ENCODE measurements at places on chromosomes 13 and 19. TPM values are rescaled to one million over a fixed set of nuclear protein-coding genes. Genes with fewer than 3 reads are reported as not detected.

- no peak overlapping the region for H3K4me3 ChIP-seq
- no peaks in the 10 kb centered on the region for H3K4me1 ChIP-seq
- no peaks in the 10 kb centered on the region for H3K36me3 ChIP-seq
These were observed 1563.2 kb upstream of the MIR17HG start for GRCh38 chr13:89784161-89784809.

DNA sequence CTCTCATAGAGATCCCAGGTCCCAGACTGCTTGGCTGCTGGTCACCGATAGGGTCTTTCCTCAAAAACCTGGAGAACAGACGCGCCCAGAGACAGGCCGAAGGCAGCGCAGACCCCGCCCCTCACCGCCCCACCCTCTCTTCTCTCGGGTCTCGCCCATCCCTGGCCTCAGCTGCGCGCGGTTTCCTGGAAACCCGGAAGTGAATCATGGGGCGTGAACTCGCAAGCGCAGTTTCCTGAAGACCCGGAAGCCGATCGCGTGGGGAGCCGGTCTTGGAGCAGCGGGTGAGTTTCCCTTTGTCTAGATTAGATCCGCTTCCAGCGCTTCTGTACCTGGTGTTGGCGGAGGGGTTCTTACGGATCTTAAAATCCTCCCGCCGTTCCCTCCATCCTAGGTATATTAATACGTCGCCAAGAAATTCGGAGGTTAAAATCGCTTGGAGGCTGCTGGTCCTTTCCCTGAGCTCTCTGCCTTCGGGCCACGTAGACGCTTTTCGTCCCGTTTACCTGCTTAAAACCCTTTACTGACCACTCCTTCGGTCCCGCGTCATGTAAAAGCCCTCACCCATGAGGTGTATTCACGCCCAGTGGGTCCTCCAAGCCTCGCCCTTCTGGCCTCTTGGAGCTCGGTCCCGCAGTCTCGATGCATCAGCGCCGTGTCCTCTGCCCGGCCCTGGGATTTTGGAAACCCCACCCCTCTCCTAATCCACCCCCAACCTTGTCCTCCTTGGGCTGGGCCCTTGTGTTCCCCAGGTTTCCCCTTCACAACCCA is at the start of gene ZNF578:
TSS of gene ZNF578 (plus strand) at position 230 of the 771 bp plus-strand sequence. CDS start 48,293 bp downstream, outside the sequence.
- DNase-seq, result no peak
- H3K27me3 ChIP-seq, result no peaks in the 10 kb centered on the region
- H3K4me1 ChIP-seq, result no peaks in the 10 kb centered on the region
- no peak within 1 kb of the TSS for H3K4me3 ChIP-seq
- H3K27ac ChIP-seq, result no peak within 1 kb of the TSS

- H3K27ac ChIP-seq, result no peak overlapping the region
- DNase-seq, result no peak
- no peaks in the 10 kb centered on the region for H3K27me3 ChIP-seq
- H3K4me3 ChIP-seq, result no peak overlapping the region
These were observed 1695.7 kb upstream of the SPRY2 start for GRCh38 chr13:82036602-82037001.

DNA sequence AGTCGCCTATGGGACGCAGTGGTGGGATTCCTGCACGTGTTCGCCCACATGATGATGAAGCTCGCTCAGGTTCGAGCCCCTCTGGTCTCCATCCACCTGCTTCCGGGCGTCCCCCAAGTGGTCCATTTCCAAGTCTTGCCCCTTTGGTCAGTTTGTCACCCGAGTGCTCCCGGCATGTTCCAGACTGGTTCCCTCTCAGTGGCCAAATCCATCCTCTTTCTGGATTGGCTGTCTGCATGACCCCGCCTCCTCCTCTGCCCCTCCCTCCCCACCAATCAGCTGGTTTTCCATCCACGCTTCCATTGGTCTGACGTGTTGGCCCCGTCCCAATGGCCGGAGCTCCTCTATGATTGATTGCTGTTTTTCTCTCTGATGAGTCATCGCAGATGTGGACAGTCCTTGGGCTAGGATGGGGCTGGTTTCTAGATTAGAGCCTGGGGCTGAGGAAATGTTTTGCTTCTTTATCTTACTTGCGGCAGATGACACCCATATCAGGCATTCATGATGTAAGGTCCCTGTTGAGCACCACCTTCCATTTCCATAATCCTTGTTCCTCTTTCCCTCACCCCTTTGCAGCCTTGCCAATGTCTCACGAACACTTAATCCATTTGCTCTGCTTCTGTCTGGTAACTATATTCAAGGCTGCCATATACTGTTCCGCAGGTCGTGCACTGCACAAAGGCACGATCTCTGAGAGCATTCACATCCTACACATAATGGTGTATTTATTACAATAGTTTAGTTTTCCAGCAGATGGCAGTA is 73.8 kb downstream of the MAP4K1 start:
- H3K27me3 ChIP-seq, result no peaks in the 10 kb centered on the region
- peak; percentile 78 for DNase-seq
- H3K27ac ChIP-seq, result peak overlapping the region; percentile 13
- H3K4me1 ChIP-seq, result peaks cover 23% of the 10 kb centered on the region
- peak overlapping the region; percentile 34 for H3K4me3 ChIP-seq

DNA sequence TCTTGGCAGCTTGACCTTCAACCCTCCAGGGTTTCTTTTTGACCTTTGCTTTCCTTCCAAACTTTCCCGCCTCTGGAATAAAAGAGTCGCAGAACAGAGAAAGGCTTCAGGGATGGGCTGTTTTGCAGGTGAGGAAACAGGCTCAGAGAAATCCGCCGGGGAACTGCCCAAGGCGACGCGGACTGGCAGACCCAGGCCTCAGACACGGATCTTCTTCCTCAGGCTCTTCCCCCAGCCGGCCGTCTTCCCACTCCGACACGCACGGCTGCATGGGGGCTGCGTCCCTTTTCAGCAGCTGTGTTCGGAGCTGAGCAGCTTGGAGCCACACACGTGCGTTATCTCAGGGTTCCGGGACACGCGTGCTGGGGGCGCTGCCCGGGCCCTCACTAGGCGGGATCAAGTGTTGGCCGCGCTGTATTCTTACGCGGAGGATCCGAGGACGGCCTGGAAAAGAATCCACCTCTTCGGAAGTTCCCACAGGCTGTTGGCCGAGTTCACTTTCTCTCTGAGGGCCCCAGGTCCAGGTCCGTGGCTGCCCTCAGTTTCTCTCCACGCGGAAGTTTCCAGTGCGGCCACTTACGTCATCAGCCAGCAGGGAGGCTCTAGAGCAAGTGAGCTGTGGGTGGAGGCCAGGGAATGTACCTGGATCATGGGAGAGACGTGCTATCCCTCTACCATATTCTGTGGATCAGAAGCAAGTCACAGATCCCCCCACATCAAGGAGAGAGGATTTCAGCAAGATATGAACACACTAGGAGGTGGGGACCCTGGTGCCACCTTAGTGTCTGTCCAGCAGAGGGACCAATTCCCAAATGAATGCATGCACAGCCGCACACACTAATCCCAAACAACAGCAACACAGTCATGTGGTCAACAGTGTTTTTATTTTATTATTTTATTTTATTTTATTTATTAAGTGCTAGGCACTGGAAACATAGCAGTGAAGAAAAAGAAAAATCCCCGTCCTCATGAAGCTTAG is 100.4 kb downstream of the ING1 start:
- H3K27ac ChIP-seq, result no peak overlapping the region
- no peaks in the 10 kb centered on the region for H3K27me3 ChIP-seq
- H3K4me3 ChIP-seq, result no peak overlapping the region
- H3K36me3 ChIP-seq, result no peaks in the 10 kb centered on the region
- no peaks in the 10 kb centered on the region for H3K4me1 ChIP-seq

- no peak overlapping the region for H3K4me3 ChIP-seq
- H3K27ac ChIP-seq, result no peak overlapping the region
- no peak for DNase-seq
- peaks cover 5% of the 10 kb centered on the region for H3K36me3 ChIP-seq
- no peaks in the 10 kb centered on the region for H3K27me3 ChIP-seq
These were observed 4.9 kb upstream of the ESD start for GRCh38 chr13:46801858-46802257.

DNA sequence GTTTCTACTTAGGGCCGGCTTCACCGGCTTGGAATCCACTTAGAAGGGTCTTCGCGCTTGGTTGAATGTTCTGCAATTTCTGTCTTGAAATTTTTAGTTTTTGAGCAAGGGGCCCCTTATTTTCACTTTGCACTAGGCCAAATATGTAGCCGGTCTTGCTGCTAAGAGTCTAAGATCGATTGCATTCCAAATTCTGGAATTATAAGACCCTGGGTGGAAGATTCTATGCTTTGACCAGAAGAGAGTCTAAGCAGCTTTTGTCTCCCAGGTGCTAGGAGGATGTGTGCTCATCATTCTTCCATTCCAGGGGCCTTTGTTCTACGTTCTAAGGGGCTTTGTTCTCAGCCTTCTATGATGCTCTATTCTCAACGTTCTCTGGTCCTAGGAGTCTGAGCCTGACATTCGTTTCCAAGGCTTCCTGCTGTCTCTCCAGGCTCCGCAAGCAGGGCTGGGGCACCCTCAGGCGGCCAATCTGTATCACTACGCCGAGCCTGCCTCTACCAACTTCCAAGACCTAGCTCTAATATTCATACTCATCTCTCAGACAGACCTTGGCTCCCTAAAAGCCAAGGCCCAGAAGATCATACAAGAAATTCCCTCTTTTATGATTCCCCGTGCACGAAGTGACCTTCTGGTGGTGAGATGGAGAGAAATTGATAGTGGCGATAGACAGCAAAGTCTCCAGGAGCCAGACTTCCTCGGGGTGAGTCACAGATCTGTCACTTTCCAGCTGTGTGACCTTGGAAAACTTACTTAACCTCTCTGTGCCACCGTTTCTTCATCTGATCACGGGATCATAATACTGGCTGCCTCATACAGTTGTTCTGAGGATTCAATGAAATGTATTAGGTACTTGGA is 982 bp upstream of the DACT3 start:
- peaks cover 14% of the 10 kb centered on the region for H3K36me3 ChIP-seq
- H3K4me3 ChIP-seq, result peak overlapping the region; percentile 70
- H3K27me3 ChIP-seq, result peaks cover 64% of the 10 kb centered on the region
- peaks cover 9% of the 10 kb centered on the region for H3K4me1 ChIP-seq

GRCh38 chr13:89468081-89468480 is 1796.9 kb downstream of the SLITRK5 start:
- no peak overlapping the region for H3K27ac ChIP-seq
- H3K4me3 ChIP-seq, result no peak overlapping the region
- no peaks in the 10 kb centered on the region for H3K4me1 ChIP-seq

PSG1 gene
- not detected for total RNA-seq

GRCh38 chr13:82800391-82800790 is 1081.9 kb downstream of the SLITRK1 start:
- H3K4me3 ChIP-seq, result no peak overlapping the region
- no peak overlapping the region for H3K27ac ChIP-seq
- H3K36me3 ChIP-seq, result no peaks in the 10 kb centered on the region
- H3K4me1 ChIP-seq, result no peaks in the 10 kb centered on the region

DNA sequence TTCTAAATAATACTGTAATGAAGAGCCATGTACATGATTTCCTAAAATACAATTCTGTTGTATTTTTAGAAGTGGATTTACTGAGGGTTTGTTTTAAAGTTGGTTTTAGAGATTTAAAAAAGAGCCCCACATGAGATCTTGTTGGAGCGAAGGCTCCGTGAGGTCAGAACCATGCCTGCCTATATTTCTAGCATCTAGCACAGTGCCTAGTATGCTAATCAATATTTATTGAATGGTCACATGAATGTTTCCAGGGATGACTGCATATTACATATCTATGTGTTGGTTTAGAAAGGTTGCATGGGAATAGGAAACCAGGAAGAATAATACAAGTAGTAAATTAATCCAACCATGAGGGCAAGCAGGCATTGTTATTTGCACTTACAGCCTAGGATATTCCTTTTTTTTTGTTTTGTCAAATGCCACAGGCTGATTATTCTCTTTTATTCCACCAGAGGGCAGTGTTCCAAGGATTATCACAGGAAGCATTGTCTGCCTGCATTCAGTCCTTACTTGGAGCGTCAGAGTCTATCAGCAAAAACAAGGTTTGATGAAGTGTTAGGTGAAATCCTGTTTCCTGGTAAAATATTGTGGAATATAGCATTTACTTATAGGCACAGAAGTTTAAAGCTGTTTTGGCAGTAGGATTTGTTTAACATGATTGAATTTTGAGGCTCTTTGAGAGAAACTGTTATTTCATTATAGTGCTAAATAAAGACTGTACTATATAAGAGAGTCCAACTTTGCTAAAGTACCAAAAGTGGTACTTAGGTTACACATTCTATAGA is 46.8 kb downstream of the COG3 start:
- DNase-seq, result peak; percentile 19
- H3K27me3 ChIP-seq, result no peaks in the 10 kb centered on the region
- H3K4me3 ChIP-seq, result no peak overlapping the region
- H3K27ac ChIP-seq, result no peak overlapping the region
- peaks cover 18% of the 10 kb centered on the region for H3K36me3 ChIP-seq

DNA sequence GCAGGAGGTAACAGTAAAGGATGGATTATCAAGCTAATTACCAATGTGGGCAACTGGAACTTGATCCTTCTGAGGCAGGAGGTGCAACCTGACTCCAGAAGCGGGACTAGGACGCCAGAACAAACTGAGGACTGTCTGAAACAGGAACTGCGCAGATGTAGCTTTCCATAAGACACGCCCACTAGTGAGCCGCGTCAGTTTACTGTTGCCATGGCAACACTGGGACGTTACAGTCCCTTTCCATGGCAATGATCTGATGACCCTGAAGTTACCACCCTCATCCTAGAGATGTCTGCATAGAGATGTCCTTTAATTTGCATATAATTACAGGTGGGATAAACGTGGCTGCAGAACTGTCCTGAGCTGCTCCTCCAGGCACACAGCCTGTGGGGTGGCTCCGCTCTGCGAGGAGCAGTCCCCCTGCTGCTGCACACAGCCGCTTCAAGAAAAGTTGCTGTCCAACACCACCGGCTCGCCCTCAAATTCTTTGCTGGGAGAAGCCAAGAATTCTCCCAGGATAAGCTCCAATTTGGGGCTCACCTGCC is 816.6 kb downstream of the UQCRFS1 start:
- H3K27me3 ChIP-seq, result no peaks in the 10 kb centered on the region
- no peaks in the 10 kb centered on the region for H3K4me1 ChIP-seq
- no peak for DNase-seq
- no peak overlapping the region for H3K4me3 ChIP-seq
- H3K36me3 ChIP-seq, result no peaks in the 10 kb centered on the region
- no peak overlapping the region for H3K27ac ChIP-seq

DNA sequence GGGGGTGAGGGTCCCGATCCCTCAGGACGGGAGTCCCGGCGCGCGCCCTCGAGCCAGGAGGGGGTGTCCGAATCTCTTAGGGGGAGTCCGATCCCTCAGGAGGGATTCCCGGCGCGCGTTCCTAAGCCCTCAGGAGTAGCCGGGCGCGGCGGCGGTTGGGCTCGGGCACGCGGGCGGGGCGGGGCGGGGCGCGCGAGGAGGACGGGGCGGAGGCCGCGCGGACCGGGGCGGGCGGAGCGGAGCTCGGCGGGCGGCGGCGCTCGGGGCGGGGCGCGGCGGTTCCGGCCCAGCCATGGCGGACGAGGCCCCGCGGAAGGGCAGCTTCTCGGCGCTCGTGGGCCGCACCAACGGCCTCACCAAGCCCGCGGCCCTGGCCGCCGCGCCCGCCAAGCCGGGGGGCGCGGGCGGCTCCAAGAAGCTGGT is at the start of gene CUL4A:
TSS of gene CUL4A (plus strand) at position 278 of the 423 bp plus-strand sequence. CDS start at position 293, 15 bp downstream.
- no peaks in the 10 kb centered on the region for H3K27me3 ChIP-seq
- no peaks in the 10 kb centered on the region for H3K4me1 ChIP-seq
- no peak within 1 kb of the TSS for H3K27ac ChIP-seq
- peaks cover 14% of the 10 kb centered on the region for H3K36me3 ChIP-seq
- peak; percentile 56 for DNase-seq

PRR20A gene
- not detected for total RNA-seq

MZT1 gene
- 11.4 TPM for total RNA-seq

FXYD7 gene
- total RNA-seq, result 1.3 TPM

GRCh38 chr13:26756961-26757360 is 3.6 kb downstream of the GPR12 start:
- H3K4me1 ChIP-seq, result no peaks in the 10 kb centered on the region
- H3K27ac ChIP-seq, result no peak overlapping the region
- H3K36me3 ChIP-seq, result no peaks in the 10 kb centered on the region
- H3K27me3 ChIP-seq, result peaks cover 52% of the 10 kb centered on the region

FUT6 gene
- total RNA-seq, result 2.8 TPM

ADAMTSL5 gene
- 9.5 TPM for total RNA-seq

SMIM7 gene
- 40.9 TPM for total RNA-seq

FAM216B gene
- not detected for total RNA-seq

IL17D gene
- total RNA-seq, result 1.3 TPM

C2CD4C gene
- 0.12 TPM for total RNA-seq

Measured in Calu3 (cell line).